Activated T-helper 1 cell treated with Interleukin-2 at 50 U/mL for 16 hours (primary cell): ENCODE measurements at places on chromosomes 3 and 15.

GRCh38 chr3:190121383-190121782, 686 bp upstream of the P3H2 start:
- DNase-seq, result no peak

DNA sequence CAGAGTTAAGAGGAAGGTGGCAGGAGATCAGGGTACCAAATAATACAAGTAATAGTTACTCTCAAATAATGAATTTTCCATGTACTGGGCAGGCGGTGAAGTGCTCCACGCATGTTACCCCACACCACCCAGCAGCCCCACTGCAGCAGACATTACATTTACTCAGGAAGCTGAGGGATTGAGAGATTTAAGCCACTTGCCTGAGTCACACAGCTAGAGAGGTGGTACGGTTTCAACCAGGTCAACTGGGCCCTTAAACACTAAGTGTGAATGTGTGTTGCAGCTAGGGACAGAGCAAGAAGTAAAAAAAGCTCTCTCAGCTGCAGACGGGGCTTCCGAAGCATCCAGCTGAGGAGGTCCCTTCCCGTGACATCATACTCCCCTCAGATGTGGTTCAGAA, 91.3 kb downstream of the PRICKLE2 start:
- DNase-seq, result no peak

DNA sequence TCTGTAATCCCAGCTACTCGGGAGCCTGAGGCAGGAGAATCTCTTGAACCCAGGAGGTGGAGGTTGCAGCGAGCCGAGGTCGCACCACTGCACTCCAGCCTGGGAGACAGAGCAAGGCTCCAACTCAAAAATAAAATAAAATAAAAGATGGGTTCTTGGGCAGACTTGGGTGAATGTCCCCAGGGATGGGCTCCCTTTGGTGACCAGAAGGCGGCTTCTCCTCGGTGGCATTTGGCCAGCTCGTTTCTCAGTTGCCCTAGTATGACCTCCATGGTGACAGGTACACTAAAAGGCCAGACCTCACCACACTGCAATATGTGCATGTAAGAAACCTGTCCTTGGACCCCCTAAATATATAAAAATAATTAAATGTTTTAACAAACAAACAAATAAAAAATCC, 76.0 kb upstream of the SNRPA1 start:
- no peak for DNase-seq

DNA sequence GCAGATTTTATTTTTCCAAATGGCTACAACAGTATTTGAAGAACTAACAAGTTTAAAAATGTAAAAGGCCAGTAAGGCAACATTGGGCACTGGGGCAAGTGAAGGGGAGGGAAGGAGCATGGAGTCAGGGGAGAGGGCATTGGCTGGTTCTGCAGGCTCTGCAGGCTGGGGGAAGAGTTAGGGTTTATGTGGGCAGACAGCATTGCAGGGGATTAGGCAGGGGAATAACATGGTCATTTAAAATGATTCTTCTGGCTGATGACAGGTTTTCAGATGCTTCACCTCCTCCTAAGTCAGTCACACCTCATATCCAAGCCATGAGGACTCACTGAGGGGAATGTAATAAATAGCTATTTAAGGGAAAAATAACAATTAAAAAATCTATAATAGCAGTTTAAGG, 52.6 kb downstream of the BTD start:
- DNase-seq, result no peak

DNA sequence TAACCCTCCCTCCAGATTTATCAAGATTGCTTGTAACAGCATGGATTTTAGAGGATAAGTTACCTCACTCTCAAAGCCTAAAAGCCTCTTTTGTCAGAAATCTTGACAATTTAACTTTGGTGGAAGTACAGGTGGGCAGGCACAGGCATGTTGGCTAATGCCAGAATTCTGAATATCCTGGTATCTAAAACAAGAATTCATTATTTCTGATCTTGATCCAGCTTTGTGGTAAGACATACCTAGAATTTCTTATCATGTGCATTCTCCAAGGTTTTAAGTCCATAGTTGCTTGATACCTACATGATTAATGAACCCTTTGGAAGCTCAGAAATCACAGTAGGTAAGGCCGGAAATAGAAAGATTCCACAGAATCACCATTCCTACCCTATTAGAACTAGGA, 109.9 kb upstream of the TTC14 start:
- no peak for DNase-seq

GRCh38 chr3:172511783-172512762, 11.2 kb downstream of the TNFSF10 start:
- peak; percentile 29 for DNase-seq

DNA sequence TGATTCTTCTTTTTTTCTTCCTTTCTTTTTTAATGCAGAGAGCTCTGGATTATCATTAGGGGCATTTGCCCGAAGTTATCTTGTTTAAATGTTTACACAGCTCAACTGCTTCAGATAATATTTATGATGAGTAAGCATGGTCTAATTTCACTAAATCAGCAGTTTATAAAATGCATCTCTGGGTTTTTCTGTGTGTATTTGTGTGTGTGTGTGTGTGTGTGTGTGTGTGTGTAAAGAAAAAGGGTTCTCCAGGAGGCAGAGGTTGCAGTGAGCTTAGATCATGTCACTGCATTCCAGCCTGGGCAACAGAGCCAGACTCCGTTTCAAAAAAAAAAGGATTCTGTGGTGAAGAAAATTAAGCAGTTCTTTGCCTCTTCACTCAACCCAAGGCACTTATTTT, 25.9 kb upstream of the TNFSF10 start:
- no peak for DNase-seq

DNA sequence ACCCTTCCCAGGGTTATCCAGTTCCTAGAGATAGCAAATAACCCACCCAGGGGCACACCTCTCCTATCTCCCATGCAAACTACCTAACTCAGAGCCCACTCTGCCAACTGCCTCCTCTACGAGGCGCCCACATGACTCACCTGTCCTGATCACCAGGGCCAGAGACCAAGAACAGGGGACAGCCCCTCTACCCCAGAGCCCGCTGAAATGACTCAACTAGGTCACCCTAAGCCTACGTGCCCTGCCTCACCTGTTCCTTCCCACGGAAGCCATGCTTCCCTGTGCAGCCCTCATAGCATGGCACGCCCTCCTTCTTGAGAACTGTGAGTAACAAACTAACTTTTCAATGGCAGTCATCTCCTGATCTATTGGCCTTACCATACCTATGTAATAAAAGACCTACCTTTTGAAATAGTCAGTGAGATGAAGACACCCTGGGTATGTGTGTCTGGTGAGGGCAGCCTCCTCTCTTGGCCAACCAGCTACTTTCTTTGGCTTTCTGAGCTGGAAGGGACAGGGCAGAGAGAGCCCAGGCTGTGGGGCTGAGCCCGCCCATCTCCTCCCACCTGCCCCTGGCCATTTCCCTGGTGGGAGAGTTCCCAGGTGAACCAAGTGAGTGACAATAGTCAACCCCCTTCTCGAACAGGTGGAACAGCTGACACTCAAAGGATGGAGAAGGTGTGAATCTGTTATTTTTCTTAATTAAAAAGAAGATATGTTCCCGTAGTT, 25.5 kb upstream of the PRR23E start:
- no peak for DNase-seq

DNA sequence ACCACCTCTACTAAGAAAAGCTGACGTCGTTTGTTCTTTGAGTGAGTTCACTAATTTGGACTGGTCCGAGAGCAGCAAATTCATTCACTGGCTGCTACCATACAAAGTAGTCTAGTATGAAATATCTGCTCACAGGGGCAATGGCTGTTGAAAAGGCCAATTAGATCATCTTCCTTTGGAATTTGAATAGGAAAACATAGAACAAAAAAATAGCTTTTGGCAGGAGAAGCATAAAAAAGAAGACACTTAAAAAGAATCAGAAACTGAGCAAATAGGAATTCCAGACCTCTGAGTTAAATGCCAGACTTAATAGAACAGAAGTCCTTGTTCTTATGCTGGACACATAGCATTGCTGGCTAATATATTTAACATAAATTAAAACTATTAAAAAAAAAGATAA, 159.3 kb downstream of the IL1RAP start:
- DNase-seq, result no peak

- DNase-seq, result no peak
These were observed 1.7 kb downstream of the BNC1 start for GRCh38 chr15:83282776-83283137.

GRCh38 chr15:89395996-89396395, 61.4 kb upstream of the POLG start:
- no peak for DNase-seq

- DNase-seq, result no peak
These were observed 22.6 kb upstream of the POMGNT2 start for GRCh38 chr3:43128464-43128863.

DNA sequence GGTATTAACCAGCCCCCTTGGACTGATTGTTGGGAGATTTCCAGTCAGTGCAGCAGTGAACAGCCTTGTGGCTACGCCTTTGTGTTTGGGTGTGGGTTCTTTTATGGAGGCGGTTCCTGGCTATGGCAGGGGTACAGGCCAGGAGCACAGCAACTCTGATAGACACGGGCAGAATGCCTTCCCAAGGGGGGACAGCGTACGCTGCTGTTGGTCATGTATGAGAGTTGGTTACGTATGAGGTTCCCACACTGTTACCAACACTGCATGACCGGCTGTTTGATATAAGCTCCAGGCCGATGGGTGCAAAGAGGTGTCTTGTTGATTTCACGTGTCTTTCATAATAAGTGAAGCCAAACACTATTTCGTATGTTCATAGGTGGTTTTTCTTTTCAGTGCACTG, 187.8 kb downstream of the NSMCE3 start:
- DNase-seq, result no peak

- no peak for DNase-seq
These were observed 2.9 kb downstream of the MYD88 start for GRCh38 chr3:38141173-38141951.

- DNase-seq, result no peak
These were observed 391.3 kb upstream of the TPRG1 start for GRCh38 chr3:188780193-188781147.

GRCh38 chr3:88188436-88188835, 38.7 kb downstream of the C3orf38 start:
- no peak for DNase-seq

DNA sequence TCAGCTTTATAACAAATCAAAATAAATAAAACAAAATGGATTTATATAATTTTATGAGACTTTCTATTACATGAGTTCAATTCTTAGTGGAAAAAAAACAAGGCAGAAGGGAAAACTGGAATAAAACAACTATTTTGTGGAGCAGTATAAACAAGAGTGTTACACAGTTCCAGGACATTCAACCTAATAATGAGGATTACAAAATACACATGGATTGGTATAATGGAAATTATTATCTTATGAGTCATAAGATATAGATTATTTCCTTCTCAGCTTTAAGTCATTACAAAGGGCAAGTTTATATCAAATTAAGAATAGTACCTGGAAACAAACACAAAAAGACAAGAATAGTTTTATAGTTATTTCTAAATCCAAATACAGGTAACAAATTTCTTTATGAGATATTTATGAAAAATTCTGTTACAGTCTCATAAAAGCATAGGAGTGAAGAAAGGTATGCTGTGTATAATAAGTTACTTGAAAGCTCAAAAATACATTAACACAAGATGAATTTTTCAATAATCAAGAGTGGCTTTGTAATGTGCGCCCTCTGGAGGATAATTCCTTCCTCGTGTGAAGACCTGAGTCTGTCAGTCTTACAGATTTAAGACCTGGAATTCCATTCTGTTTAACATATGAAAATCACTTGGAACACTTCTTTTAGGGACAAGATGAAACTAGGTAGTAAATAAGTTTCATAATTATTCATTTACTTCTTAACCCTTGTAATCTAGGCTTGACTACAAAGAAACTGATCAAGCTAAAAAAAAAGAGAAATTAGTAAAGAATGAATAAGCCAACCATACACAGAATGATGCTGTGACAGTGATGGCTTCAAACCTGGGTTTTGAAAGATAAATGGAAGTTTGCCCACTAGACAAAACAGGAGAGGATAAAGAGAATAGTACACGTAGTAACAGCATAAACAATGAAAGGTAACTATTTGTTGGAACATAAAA, 9.5 kb downstream of the COPS2 start:
- no peak for DNase-seq

DNA sequence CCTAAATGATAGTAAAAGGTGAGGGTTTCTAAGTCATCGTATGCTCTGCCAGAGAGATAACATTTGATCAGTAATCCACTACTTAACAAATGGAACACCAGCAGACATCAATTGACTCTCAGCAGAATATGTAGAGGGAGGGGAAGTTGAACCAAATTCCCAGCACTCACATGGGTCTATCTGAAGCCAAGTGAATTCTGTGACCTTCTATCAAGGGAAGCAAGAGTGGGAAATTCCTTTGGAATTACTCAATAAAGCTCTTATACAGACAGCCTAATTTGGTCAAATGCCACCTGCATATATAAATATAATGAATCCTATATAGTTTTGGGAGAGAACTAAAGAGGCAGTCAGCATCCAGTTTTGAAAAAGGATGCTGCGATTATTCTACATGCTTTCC, 15.8 kb upstream of the KCNMB2 start:
- no peak for DNase-seq

GRCh38 chr15:93451265-93451664, 362.3 kb upstream of the RGMA start:
- no peak for DNase-seq

GRCh38 chr15:77864211-77865105, 213.1 kb downstream of the TBC1D2B start:
- DNase-seq, result no peak

- DNase-seq, result no peak
These were observed 4.9 kb downstream of the BTD start for GRCh38 chr3:15606434-15606891.

DNA sequence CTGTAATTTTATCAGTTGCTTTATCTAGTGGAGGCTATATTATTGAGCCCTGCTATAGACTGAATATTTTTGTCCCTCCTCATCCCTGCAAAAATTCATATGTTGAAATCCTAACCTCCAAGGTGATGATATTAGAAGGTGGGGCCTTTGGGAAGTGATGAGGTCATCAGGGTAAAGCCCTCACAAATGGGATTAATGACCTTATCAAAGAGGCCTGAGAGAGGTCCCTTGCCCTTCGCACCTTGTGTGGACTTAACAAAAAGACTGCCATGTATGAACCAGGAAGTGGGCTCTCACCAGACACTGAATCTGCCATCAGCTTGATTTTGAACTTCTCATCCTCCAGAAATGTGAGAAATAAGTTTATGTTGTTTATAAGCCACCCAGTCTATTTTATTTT, 381.4 kb upstream of the ONECUT1 start:
- DNase-seq, result no peak

- no peak for DNase-seq
These were observed 46.8 kb upstream of the GATM start for GRCh38 chr15:45425135-45425534.

DNA sequence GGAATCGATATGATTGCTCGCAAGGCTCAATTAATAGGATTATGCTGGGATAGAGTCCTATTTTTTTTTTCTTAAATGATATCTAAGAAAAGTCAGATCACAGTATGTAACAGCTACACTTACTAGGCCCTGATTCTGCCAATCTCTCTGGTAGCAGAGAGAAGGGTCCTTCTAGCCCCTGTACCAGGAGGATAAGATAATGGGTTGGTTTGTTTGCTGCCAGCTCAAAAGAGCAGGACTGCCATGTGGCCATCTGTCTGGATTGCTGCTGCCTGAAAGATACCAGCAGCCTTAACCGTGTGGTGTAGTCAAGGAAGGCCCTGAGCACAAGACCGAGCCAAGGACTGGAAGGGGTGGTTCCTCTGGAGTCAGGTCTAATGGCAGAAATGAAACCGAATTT, 236.4 kb downstream of the KLF13 start:
- no peak for DNase-seq

GRCh38 chr3:171333784-171334464, 126.3 kb downstream of the TNIK start:
- no peak for DNase-seq
